ENCODE measurements at places on chromosomes 12 and 14.

DNA sequence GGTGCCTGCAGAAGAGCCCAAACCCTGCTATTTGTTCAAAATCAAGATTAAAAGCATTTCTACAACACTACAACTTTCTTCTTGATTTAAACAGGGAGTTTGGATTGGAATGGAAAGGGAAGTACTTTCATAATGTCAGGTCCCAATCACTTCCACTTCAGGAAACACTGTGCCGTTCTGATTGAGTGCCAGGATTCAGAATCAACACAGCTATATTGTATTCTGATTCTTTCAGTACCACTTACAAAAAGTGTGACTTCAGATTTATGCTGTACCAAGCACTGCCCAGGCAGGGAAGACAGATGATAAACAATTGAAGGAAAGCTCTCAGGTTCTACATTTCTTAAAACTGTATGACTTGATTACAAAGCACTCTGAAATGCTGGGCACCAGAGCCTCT lies 3.2 kb downstream of the TDP1 start:
- no peak for DNase-seq

DNA sequence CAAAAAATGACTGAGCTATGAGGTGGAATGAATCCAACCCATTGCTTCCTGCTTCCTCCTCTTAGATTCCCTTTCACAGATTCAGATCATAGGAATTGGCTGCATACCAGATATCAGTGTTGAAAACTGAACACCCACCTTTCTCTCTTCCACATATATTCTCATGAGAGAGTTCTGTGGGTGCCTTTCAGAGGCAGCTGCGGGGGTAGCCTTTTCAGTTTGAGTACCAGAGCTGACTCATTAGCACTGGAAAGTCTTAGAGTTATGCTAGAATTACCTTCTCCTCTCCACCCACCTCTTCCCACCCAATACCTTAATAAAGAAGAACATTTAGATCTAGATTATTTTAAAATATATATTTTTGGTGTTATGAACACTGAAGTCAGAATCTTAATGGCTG lies 495.4 kb upstream of the SEL1L start:
- DNase-seq = no peak

DNA sequence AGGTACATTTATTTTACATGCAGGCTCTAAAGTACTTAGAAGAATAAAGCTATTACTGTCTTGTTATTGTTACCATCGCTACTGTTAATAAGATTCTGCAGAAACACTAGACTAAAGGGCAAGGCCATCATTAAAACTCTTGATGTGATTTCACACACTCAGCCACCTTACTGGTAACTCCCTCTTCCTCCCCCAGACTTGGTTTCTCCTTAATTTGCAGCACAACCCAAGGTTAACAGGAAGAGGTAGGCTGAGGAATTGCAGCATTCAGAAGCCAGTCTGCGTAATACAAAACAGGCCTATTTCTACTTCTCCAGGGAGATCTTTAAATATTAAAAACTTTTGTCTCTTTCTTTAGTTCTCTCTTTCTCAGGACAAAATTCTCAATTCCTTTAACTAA lies 210.3 kb downstream of the BTG1 start:
- DNase-seq = no peak

- DNase-seq = no peak
Measured at GRCh38 chr14:45091710-45092109, 7.8 kb downstream of the PRPF39 start.

DNA sequence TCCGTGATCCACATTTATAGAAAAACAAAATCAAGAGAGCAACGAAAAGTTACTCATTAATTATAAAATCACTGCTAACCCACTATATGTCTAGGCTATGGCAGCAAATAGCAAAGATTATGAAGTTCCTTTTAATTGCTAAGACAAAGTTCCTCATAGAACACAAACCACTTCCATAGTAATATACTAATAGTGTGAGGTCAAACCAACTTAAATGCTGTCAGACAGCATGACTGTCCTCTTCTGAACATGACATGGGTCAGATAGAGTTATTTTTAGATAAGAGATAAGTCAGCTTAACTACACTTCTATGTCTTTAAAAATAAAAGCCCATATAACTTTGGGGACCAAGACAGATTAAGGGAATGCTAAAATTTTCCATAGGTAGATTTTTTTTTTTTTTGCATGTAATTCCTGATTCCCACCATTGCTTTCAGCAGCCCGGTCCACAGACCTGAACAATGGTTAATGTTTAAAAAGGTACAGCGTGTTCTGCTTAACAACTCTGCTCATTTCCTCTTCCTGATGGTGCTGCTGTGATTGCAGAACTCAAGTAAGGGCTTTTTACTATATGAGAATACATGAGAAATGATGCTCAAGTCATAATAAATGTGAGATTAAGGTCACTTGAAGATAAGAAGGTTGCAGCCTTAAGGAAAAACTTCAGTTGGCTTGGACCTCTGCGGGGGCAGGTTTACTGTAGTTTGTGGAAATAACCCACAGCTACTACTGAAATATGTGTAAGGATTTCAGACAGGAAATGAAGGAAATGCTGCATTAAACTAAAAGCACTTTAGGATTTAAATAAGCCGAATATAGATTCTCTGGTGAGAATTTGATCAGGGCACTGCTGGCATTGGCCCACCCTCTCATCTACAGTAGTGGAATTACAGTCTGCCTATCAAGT lies 37.7 kb upstream of the DUSP6 start:
- DNase-seq = no peak

GRCh38 chr14:46384611-46385010 lies 267.0 kb downstream of the RPL10L start:
- no peak for DNase-seq

DNA sequence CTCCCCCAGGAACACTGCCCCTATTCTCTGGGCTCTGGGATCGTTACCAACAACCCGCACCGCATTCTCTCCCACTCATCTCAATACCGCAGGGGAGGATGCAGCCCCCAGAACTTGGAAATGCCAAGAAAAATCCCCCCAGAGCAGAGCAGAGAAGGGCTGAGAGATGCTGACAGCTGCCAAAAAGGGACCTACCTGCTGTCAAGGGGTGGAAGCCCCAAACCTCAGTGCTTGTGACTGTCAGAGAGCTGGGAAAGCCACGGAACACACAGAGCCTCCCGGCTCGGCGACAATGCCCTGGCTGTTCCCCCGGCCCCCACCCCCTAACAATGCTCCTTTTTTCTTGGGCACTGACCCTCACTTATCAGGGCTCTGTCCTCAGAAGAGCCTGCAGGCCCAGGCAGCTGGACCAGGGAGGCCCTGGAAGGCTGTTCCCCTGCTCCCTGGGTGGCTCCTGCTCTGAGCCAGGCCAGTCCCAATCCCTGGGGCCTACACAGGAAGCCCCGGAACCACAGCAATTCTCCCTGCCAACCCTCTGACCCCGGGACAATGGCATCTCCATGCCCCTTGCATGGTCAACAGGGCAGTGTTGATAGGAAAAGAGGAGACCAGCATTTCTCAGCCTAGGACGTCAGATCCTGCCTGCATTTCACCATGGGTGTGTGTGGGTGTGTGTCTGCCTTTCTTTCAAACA lies 78.9 kb downstream of the ITPK1 start:
- DNase-seq = no peak

GRCh38 chr12:27542628-27543027 lies 18.6 kb downstream of the PPFIBP1 start:
- no peak for DNase-seq

GRCh38 chr12:52217223-52217622 lies 15.8 kb upstream of the KRT7 start:
- no peak for DNase-seq

DNA sequence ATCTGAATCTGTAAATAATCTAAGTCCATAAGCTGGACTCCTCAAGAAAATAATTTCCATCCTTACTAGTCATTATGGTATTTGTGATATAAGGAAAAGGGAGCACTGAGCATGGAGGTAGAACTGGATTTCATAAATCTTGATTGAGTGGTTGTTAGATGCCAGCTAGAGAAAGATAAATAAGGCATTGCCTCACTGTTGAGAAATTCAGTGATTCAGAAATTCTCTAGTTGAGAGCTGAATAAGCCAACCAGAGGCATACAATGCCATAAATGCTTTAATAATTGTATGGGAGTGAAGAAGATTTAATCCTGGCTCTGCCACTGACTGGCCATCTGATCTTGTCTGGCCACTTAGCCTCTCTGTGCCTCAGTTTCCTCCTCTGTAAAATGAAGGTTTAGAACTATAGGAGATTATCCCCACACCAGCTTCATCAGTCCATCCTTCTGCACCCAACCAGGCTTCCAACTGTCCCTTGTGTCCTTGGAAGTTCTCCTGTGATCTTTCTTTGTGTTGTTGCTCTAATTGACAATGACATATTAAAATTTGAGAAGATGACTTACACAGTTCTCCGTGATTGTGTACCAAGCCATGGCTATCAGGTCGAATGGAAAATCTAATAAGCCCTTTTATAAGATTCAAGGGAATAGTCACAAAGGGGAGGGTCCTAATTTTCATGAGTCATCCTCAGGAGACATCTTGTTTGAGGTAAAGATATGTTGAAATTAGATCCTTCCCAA lies 394.3 kb downstream of the EGLN3 start:
- DNase-seq = no peak

- DNase-seq = no peak
Measured at GRCh38 chr12:15056218-15056617, 83.4 kb downstream of the PDE6H start.

- DNase-seq = no peak
Measured at GRCh38 chr14:49489341-49489740, 96.8 kb downstream of the RPS29 start.

DNA sequence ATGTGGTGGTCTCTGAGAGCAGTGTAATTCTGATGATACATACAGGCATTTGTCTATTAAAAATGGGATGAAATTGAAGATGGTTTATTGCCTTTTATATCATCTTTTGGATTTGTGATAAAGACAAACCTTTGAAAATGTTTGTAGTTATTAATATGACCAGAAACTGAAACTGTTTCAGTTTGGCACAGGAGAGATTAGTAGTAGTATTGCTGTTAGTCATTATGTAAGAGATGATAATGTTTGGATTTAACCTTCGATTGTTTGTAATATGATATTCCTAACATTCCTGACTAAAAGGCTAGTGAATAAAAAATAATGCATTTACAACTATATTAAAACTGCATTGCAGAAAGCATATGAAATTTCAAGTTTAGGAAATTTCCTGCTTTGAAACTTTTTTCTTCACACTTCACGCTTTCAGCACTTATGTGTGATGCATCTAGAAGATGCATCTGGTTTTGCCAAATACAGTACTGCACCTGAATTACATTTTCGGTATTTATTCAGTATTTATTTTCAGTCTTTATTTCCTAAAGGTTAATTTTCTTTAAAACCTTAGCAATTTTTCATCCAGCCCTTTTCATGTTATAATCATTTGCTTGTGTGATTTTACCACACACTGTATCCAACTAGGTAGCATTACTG lies 25.5 kb downstream of the ADIPOR2 start:
- DNase-seq = no peak

GRCh38 chr12:64652346-64652745 lies 42.1 kb downstream of the RASSF3 start:
- DNase-seq = no peak

- DNase-seq = no peak
Measured at GRCh38 chr12:63387771-63388170, 236.8 kb upstream of the AVPR1A start.

DNA sequence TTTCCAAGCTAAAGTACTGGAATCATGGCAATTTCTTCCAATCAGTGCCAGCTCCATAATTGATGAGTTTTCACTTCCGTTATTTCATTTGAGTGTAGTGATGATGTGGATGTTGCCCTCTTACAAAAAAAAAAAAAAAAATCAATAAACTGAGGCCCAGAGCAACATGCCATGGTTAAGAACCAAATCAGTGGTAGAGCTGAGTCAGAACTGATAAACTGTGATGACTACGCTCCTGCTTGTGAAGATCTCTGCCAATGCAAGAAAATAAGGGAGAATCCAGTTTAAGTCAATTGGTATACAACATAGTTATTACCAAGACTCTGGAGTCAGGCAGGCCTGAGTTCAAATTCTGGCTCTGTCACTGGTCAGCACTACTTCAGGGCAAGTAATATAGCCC lies 102.7 kb downstream of the GPR135 start:
- DNase-seq = no peak

DNA sequence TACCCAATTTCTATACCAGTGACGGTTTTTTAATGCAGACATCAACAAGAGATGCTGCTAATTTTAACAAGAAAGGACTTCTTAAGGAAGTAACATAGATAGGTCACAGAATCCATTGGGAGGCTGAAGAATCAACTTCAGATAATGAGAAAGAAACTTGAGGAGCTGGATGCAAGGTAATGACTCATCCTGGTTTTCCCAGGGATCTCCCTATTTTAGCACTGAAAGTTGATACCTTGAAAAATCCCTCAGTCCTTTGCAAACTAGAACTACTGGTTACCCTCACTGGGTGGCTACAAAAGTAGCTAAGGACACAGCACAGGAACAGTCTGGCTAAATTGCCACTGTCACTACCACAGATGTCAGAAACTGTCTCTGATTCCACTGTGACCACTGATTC lies 561.9 kb downstream of the FLRT2 start:
- DNase-seq = no peak

GRCh38 chr12:112447106-112447505 lies 28.4 kb downstream of the PTPN11 start:
- DNase-seq = no peak

- no peak for DNase-seq
Measured at GRCh38 chr12:13941258-13942249, 39.8 kb downstream of the GRIN2B start.

GRCh38 chr12:6070472-6071257 lies 53.8 kb downstream of the VWF start:
- no peak for DNase-seq

GRCh38 chr12:47801904-47802246 lies 17.8 kb downstream of the HDAC7 start:
- no peak for DNase-seq

- DNase-seq = no peak
Measured at GRCh38 chr12:112870267-112870980, 36.3 kb upstream of the OAS1 start.

DNA sequence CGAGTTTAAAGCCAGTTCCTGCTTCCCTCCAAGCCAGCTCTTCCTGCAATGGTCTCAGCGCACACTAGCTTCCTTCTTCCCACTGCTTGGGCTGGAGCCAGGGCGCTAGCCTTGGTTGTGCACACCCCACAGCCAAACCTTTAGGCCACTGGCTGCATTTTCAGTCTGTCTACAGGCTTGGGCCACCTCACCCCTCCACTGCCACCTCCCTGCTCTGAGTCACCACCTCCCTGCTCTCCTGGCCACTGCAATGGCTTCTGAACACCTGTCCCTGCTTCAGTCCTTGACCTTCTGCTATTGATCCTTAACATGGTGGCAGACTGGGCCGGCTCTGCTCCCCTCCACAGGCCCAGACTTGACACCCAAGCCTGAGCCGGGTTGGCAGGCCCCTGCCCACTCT lies 151.1 kb downstream of the RBM19 start:
- no peak for DNase-seq

GRCh38 chr12:94095618-94096017 lies 52.8 kb upstream of the PLXNC1 start:
- no peak for DNase-seq

- no peak for DNase-seq
Measured at GRCh38 chr14:20866963-20867362, 24.2 kb upstream of the RNASE3 start.

All from activated T-helper 1 cell treated with Interleukin-2 at 50 U/mL for 16 hours (primary cell).